Activated T-cell treated with anti-CD3 and anti-CD28 coated beads for 4 hours (primary cell): ENCODE measurements at places on chromosomes 6 and 20.

- no peak for DNase-seq
These were observed 3.0 kb upstream of the C4A start for GRCh38 chr6:31978831-31979230.

GRCh38 chr6:157760589-157761330 is 62.3 kb upstream of the SNX9 start:
- no peak for DNase-seq

DNA sequence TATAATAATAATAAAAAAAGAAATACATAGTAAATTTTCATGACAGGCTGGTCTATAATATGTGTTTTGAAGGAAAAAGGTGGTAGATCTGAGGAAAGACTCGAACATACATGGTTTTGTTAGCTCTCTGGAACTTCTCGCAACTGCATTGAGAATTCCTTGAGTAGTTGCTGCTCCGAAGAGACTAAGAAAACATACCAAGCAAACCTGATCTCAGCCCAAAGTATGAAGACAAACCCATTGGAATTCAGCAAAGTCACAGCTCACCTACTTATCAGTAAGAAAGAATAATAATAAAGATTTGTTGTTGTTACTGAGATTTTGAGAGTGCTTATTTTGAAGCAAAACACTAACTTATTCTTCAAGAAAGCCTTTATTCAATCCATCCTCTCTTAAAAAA is 1107.1 kb upstream of the EYS start:
- no peak for DNase-seq

DNA sequence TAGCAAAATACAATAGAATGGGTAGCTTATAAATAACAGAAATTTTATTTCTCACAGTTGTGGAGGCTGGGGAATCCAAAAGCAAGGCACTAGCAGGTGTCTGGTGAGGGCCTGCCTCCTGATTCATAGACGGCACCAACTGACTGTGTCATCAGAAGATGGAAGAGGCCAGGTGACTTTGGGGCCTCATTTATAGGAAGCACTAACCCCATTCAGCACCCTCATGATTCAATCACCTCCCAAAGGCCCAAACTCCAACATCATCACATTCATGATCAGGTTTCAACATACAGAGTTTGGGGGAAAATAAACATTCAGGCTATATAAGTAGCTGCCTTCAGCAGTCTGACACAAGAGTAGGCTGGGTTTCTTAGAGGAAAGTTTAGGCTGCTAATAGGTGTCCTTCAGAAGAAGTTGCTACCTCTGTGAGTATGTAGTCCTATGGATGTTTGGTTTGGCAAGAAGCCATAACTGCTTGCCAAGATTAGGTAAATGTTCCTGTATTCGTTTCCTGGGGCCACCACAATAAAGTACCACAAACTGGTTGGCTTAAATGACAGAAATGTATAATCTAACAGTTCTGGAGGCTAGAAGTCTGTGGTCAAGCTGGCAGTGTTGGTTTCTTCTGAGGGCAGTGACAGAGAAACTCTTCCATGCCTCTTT is 48.8 kb downstream of the NT5E start:
- no peak for DNase-seq

DNA sequence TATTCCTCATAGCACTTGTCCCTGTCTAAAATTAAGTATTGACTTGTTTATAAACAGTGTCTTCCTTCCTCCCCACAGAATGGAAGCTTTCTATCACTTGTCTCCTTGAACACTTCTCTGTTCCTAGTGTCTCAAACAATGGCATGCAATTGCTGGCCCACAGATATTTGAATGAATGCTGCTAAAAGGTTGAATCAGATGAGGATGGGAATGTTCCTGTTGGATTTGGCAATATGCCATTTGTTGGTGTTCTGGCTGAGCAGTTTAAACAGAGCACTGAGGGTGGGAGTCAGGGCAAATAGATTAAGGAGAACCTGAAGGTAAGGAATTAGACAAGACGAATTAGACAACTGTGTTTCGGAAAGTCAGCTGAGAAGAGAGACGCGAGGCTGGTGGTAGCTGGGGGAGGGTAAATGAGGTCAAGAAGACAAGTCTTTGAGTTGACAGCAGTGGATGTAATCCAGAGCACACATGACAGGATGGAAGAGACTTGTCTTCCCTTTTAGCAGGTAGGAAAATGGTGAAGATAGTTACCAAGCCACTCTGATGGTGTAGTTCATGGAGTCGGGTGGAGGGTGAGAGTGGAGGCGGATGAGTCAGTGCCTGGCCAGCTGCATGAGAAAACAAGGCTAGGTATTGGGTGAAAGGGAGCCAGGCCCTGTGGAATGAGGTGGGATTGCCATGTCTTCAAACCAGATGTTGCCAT is 58.3 kb upstream of the GNRH2 start:
- no peak for DNase-seq

- DNase-seq = no peak
These were observed 217.0 kb downstream of the HAO1 start for GRCh38 chr20:7723284-7723683.

DNA sequence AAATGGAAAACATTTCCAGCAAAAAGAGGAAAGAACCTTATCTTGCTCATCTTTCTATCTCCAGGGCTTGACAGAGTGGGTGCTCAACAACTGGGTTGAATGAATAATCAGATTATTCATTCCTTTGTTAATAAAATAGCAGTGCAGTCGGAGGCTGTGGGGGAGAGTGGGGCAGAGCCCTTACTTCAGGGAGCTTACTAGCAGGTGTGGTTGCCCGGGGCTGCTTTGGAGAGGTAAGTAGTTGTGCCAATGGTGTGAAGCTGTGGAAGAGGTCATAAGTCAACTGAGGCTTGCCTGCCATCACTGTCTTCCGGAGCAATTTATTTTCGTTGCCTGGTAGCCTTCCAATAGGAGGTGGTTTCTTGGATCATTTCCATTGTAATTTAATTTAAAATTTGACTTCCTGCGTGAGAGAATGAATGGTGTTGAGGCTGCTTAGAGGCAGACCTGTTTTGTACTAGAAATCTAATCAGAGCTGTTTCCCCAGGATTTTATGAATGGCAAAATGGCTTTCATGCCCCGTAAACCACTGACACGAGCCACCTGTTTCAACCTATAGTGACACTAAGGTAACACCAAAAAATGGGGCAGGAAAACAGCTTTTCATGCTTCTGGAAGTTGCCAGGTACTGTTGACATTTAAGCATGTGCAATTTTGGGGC is 51.4 kb downstream of the ZDHHC14 start:
- no peak for DNase-seq

DNA sequence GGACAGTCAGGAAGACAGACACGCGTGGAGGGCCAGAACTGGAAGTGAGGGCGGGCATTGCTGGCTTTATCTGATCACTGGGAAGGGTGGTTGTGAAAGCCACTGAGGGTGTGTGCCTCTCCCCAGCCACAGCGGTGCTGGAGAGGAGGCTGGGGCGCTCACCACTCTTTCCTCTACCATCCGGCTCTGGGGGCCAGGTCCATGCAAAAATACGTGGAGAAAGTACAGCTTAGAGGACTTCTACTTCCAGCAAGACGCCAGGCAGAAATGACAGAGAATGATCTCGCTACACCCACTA is 148.8 kb upstream of the RPS6KA2 start:
- no peak for DNase-seq

DNA sequence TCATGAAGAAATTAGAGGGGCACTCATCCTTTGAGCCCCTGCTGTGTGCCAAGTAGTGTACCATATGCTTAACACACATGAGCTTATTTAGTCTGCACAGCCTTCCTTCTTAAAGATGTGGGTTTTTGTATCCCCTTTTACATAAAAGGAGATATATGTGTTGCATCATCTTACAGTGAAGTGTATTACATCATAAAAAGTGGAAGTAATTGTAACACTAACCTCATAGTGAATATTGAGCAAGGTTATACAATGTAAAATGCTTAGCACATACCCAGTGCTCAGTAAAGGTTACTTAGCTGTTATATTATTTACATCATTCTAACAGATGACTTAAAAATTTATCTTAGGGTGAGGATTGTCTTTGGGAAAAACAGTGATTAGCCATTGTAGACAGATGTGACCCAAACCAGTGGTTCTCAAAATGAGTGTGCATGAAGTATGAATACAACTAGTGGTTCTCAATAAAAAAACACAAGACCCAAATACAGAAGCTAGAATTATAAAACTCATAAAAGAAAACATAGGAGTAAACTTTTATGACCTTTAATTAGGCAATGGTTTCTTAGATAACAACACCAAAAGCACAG is 3.8 kb upstream of the PIGU start:
- no peak for DNase-seq

DNA sequence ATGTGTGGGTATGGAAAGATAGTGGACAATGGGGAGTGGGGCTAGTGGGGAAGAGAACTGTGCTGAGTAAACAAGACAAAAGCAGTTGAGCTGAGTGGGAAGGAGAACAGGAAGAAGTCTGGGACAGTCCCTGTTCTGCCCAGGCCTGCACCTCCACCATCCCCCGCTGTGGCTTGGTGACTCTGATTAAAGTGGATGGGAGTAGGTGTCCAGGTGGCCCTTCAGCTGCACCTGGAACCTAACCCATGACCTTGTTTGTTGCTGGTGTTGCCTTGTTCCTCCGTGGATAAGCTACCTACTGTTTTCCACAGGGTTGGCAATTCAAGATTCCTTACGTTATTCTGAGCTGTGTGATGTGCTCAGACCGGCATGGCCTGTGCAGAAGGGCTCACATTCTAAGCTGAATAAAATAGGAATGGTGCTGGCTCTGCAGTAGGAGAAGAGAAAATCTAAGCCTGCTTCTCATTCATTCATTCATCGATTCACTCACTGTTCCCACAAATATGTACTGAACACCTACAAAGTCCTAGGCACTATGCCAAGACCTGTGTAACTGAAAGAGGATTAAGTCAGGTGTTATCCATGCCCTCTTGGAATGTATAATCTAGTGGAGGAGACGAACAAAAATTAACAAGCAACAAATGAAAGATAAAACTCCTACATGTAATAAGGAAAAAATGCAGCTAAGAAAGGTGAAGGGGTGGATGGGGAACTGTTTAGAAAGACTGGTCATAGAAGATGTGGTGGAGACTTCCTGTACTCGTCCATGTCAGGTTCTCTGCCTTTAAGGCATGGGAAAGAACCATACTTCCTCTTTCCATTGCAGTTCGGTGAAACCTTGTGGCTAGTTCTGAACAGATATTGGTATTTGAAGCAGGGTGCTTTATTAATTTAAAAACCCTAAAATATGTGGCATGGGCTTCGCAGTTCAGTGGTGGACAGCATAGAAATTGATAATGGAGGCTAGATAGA is 10.1 kb upstream of the CALHM6 start:
- DNase-seq = no peak

- no peak for DNase-seq
These were observed 43.3 kb downstream of the TGM2 start for GRCh38 chr20:38121741-38122140.

- DNase-seq = no peak
These were observed 19.1 kb downstream of the TFAP2B start for GRCh38 chr6:50837589-50838445.

DNA sequence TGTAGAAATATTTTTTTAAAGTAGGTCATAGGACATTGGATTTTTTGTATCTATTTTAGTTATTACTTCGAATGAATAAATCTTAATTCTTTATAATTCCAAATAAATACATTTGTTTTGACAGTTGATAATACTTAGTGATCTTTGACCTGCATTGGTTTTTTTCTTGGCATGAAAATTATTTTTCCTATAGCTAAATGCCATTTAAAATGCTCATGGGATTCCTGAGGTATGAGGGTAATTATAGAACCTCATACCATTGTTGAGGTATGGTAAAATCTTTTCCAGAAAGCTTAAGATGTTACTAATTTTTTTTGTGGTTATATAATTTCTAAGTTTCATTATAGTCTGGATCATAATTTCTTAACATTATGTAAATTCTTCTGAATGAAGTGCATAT is 8.3 kb downstream of the PM20D2 start:
- DNase-seq = no peak

- no peak for DNase-seq
These were observed 1337.7 kb downstream of the HACE1 start for GRCh38 chr6:103522045-103522444.

- DNase-seq = no peak
These were observed 67.2 kb upstream of the TRAF3IP2 start for GRCh38 chr6:111672761-111673450.

- no peak for DNase-seq
These were observed 365.1 kb downstream of the ZFAND3 start for GRCh38 chr6:38184585-38185080.

GRCh38 chr20:12166053-12166717 is 248.5 kb downstream of the BTBD3 start:
- DNase-seq = no peak

GRCh38 chr6:138726066-138726756 is 47.4 kb upstream of the CCDC28A start:
- no peak for DNase-seq

- no peak for DNase-seq
These were observed 32.2 kb downstream of the OPRM1 start for GRCh38 chr6:154071236-154071635.

DNA sequence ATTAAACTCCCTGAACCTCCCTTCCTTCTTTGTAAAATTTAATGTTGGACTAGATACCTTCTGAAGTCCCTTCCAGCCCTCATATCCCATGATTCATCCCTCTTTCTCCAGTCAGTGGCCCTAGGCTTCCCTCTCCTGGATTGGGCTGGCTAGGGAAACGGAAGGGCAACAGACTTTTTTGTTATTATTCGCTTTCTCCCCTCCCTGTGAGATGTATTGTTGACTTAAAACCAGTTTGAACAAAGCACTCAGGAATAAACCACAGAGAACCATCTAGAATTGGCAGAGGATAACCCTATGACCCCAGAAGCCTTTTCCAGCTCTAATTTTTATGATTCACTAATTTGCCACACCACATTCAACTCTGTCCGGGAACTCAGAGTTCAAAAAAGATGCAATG is 239.7 kb upstream of the SUPT3H start:
- DNase-seq = no peak

DNA sequence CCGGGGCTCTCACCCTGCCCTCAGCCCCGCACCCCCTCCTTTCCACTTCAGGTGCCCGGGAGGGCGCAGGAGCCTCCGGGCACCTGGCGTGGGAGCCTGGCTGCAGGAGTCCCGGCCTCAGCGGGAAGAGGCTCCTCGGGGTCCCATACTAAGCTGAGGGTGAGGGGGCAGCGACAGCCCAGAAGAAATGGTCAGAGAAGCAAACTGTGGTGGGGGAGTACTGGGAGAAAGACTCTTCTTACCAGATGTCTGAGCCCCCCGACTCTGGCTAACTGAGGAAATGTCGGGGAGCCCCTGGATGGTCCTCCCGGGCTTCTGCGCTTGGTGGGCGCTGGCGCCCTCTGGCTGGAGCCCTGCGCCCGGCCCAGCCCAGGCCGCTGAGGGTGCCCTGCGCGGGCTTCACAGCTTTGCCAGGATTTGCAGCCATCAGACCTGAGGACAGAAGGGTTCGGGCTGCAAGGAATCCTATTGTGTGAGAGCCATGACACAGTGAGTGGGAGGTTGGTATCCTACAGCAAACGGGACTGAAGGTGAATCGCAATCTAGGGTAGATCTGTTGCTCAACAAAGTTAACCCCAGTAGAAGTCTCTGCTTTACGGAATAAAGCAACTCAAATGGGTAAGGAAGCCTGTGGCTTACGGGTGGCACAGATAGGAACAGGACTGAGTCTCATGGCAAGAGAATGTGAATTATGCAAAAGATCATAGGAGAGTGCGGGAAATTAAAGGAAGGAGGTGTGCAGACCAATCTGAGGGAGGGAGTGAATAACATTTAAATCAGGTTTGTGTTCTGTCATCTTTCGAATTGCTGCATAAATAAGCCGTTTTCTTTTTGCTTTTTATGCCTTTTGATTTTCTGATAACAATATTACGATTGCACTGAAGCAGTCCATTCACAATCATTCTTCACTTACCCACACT is 639 bp upstream of the RCAN2 start:
- no peak for DNase-seq
